ENCODE measurements at places on chromosomes 12 and 14.

DNA sequence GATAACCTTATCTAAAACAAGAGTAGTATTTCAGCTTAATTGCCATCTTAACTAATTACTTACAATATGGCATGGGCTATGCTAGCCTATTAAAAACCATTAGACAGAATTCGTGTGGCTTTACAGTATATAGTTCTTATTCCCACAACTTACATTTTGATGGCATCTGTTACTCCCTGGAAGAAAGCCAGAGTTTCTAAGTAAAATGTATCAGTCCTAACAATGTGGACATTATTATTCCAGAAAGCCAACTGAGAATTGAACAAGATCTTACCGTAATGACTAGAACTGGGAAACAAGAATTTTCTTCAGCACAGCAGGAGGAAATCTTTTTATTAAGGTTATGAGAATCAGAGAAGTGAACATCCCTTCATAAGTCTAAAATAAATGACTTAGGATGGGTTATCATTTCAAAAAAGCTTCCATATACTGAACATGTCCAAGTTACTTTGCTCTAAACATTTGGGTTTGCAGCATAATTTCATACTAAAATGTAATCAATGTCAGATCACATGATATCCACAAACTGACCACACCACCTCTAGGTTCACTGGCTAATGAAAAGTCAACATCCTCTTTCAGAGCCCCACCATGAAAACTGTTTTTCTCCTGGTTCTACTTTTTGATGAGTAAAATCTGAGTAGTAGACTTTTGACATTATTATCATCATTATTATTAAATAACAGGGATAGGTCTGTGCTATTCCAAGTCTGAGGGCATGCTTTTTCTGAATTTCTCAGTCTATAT lies 179.7 kb downstream of the SSPN start:
- no peak for DNase-seq

DNA sequence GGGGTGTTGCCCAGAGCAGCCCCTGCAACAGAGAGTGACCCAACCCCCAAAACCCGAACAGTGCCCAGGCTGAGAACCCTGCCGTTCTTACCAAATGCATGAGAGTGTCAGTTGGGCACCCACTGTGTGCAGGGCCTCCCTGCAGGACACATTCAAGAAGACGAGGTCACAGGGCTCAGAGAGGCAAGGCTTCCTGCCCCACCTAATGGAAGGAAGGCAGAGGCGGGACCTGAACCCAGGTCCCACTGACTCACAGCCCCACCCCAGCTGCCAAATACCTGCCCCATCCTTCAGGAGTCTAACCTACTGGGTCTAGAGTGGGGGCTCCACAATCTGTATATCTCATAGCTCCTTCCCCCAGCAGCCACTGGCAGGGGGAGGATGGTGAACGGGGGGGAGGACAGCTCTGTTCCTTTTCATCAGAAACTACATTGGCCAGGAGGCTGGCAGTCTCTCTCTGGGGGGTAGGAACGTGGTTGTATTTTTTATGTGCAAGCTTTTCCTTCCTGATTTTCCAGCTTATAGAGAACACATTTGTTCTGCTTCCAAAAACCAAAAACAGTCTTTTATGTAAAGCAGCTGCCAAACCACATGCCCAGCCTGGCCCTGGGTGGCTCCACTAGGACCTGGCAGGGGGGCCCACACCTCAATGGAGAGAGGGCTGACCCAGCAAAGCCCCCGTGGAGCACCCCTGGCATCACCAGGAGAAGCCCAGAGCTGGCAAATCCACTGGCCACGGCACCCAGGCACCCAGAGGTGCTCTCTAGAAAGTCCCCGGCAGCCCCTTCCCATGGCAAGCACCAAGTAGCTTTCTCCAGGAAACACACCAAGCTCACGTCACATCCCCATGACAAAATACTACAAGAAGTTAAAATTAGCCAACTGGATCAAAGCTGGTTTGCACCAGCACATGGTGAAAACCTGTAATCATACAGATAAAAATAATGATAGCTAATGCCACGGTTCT lies 17.0 kb downstream of the NCOR2 start:
- DNase-seq: no peak

DNA sequence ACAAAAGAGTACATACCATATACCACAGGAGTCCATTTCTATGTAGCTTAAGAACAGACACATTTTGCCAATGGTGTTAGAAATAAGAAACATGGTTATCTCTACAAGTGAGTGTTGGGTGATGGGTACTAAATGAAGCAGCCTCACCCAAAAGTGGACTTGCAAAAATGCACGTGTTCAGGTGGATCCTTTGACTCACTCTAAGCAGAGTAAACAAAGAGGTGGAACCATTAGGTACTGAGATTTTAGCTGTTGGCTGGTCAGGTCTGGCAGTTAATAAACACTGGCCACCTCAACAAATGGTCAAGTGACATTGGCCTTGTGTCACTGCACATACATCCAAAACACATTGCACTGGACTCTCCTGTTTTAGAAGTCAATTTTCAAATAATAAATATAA lies 27.6 kb downstream of the EVL start:
- DNase-seq: no peak

DNA sequence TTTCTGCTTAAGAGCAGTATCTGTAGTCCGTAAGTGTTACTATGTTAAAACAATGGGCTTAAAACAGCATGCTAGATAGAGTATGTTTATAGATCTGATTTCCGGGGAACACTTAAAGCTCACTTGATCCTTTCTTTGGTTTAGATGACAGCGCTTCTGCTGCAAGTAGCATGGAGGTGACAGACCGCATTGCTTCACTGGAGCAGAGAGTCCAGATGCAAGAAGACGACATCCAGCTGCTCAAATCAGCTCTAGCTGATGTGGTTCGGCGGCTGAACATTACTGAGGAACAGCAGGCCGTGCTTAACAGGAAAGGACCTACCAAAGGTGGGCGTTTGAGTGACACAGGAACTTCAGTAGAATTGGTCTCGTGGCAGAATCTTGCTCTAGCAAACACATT lies 57.5 kb downstream of the EML1 start:
- DNase-seq: no peak

- no peak for DNase-seq
Measured at GRCh38 chr12:84506282-84506681, 406.3 kb downstream of the SLC6A15 start.

Data from iPS DF 19.7 (cell line).